ENCODE measurements at places on chromosomes 7 and 10.

GRCh38 chr10:33818343-33818742 lies 483.9 kb upstream of the NRP1 start:
- no peak for DNase-seq

GRCh38 chr10:95814011-95814727 lies 58.2 kb downstream of the ENTPD1 start:
- DNase-seq, result no peak

DNA sequence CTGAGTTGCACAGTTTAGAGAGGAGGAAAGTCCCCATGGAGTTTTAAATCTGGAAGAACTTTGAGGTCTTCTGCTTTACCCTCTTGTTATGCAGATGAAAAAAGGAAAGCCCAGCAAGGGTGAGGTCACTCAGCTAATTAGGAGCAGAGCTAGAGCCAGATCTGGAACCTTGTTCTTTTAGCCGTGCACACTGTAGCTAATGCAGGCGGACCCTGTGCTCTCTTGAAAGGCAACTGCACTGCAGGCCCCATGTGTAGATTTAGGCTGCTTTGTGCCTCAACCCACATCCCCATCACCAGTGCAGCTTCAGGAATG lies 63.4 kb downstream of the SYPL1 start:
- DNase-seq, result no peak

- no peak for DNase-seq
These were observed 606.3 kb upstream of the IGFBP3 start for GRCh38 chr7:46527360-46527759.

DNA sequence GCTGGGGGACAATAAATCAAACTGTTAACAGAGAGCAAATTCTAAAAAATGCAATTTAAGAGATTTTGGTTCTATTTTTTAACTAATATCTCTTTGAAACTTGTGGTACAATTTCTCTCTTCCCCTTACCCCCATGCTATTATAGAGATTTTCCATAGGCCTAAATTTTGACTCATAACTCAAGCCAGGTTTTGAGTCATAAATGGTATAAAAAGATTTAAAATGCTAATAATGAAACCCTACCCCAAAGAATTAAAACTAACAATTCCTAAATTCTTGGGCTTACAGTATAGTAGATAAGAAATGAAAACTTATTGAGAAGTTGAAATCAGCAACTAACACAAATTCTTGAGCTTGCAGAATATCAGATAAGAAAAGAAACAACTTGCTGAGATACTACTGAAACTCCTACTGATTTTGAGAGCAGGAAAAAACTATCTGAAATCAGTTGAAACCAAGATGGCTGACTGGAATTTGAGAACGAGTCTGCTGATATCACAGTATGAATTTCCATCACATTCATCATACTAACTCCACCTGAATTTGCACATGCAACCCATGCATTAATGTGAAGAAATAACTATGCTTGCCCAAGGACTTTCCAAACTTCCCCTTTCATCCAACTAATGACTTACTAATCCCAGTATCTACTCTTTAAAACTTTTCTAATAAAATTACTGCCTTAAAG lies 36.3 kb downstream of the POT1 start:
- no peak for DNase-seq

DNA sequence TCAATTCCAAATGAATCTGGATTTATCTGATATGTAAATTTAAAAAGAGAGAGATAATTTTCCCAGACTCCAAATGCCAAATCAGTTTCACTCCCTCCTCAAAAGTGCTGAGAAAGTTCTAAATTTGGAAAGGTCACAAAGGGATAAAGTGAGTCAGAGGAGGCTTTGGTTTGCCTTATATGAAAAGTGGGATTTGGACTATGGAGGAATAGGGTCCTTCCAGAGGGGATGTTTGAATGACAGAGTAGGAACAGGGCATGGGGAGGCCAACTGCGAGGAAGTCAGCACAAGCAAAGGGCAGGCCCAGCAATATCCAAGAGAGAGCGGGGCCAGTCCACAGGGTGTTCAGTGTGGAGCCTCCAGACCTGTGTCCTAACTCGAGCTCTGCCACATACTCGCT lies 9.8 kb upstream of the FAS start:
- DNase-seq, result no peak

All from DMS79 (cell line).